ENCODE measurements at places on chromosomes 6 and 20. TPM values are rescaled to one million over a fixed set of nuclear protein-coding genes. Genes with fewer than 3 reads are reported as not detected.

- H3K27ac ChIP-seq = no peak overlapping the region
- DNase-seq = no peak
- H3K27me3 ChIP-seq = peaks cover 2% of the 10 kb centered on the region
- no peaks in the 10 kb centered on the region for H3K36me3 ChIP-seq
- no peak overlapping the region for H3K4me3 ChIP-seq
Measured at GRCh38 chr6:10972196-10972595, 71.9 kb downstream of the ELOVL2 start.

GRCh38 chr20:41057999-41058673 lies 29.5 kb downstream of the TOP1 start:
- no peak overlapping the region for H3K4me3 ChIP-seq
- DNase-seq = no peak
- peaks cover 74% of the 10 kb centered on the region for H3K4me1 ChIP-seq

- H3K36me3 ChIP-seq = no peaks in the 10 kb centered on the region
- no peaks in the 10 kb centered on the region for H3K27me3 ChIP-seq
- no peak for DNase-seq
- H3K27ac ChIP-seq = no peak overlapping the region
- H3K4me3 ChIP-seq = no peak overlapping the region
Measured at GRCh38 chr6:165487347-165487746, 175.7 kb downstream of the PDE10A start.

GRCh38 chr6:158816803-158817727 lies 2.1 kb downstream of the EZR start:
- H3K27ac ChIP-seq = peak overlapping the region; percentile 99
- DNase-seq = peak; percentile 36
- peak overlapping the region; percentile 98 for H3K4me3 ChIP-seq
- peaks cover 65% of the 10 kb centered on the region for H3K4me1 ChIP-seq
- H3K27me3 ChIP-seq = peaks cover 20% of the 10 kb centered on the region

GRCh38 chr6:142679907-142680700 lies 264.9 kb downstream of the HIVEP2 start:
- no peak overlapping the region for H3K27ac ChIP-seq
- H3K27me3 ChIP-seq = no peaks in the 10 kb centered on the region
- H3K4me1 ChIP-seq = no peaks in the 10 kb centered on the region
- H3K4me3 ChIP-seq = no peak overlapping the region
- no peak for DNase-seq
- H3K36me3 ChIP-seq = no peaks in the 10 kb centered on the region

The PTCRA gene
- polyA plus RNA-seq = 0.62 TPM

The PPP1R3G gene
- polyA plus RNA-seq = not detected

The CST4 gene
- polyA plus RNA-seq = not detected

The AGPAT4 gene
- 16.6 TPM for polyA plus RNA-seq

The BMP6 gene
- polyA plus RNA-seq = 0.13 TPM

All from immature natural killer cell (primary cell).